Right ventricle myocardium inferior (tissue), 1 donor: ENCODE measurements at places on chromosomes 6 and 20. TPM values are rescaled to one million over a fixed set of nuclear protein-coding genes. Genes with fewer than 3 reads are reported as not detected.

SIRPB1 gene
- 0.68 TPM for total RNA-seq

MYLK4 gene
- 2.0 TPM for total RNA-seq

DNA sequence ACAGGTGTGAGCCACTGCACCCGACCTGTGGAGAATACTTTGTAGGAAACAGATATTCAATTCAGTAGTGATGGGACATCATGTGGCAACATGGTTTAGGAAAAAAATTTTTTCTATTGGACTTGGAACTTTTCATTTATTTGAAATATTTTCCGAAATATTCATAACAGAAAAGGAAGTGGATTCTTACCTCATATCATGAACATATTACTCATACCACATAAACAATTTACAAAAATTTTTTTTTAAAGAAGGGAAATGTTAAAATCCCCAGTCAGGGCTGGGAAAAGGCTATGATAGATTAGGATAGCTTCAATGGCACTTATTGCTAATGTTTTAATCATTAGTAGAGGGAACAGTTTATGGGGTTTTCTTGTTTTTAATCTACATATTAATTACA, 6.8 kb upstream of the ALDH8A1 start:
- no peak for DNase-seq

GRCh38 chr6:16774437-16774836, 13.2 kb upstream of the ATXN1 start:
- DNase-seq = no peak

- DNase-seq = no peak
These were observed 22.5 kb upstream of the C6orf58 start for GRCh38 chr6:127554435-127555006.

DNA sequence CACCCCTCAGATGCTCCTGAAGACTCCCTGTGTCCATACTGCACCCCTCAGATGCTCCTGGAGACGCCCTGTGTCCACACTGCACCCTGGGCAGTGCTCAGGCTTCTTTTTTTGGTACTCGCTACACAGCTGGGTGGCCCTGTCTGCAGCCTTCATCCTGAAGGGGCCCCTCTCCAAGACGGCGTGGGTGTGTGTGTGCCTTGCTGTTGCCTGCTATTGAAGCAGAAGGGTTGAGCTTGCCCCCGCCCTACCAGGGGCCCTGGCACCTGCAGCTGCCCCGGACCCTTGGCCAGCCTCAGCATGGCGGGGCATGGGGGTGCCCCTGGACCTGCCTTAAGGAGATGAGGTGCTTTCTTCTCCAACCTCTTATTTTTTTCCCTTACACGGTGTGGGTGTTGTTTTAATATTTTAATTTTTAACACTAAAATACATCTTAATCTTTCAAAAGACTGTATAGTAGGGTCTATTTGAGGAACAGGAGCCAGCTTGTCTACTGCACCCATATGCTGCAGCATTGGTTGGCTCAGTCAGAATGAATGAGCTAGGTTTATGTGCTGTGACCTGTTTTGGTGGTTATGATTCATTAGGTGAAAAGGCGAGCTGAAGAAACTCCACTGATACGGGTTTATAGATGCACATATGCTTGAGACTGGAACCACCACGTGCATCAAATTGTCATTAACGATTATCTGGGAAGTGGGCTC, 135.9 kb downstream of the AGPAT4 start:
- no peak for DNase-seq
